Fibroblast of skin of back (primary cell): ENCODE measurements at places on chromosomes 7 and 10.

DNA sequence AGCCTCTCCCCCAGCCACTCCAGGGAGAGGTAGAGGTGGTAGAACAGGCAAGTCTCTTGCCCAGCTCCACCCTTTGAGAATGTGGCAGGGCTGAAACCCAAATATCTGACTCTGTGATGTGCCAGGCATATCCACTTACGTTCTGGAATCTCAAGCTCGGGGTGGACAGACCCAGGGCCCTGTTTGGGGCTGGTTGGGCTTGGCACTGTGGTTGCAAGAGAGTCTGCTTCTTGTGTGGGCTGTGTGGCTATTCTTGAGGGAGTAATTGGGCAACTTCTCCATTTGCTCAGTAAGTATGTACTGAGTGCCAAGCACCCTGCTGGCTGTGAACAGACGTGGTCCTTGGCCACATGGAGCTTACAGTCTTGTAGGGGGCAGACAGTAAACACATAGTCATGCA, 4.7 kb downstream of the UBTD1 start:
- no peak for DNase-seq

DNA sequence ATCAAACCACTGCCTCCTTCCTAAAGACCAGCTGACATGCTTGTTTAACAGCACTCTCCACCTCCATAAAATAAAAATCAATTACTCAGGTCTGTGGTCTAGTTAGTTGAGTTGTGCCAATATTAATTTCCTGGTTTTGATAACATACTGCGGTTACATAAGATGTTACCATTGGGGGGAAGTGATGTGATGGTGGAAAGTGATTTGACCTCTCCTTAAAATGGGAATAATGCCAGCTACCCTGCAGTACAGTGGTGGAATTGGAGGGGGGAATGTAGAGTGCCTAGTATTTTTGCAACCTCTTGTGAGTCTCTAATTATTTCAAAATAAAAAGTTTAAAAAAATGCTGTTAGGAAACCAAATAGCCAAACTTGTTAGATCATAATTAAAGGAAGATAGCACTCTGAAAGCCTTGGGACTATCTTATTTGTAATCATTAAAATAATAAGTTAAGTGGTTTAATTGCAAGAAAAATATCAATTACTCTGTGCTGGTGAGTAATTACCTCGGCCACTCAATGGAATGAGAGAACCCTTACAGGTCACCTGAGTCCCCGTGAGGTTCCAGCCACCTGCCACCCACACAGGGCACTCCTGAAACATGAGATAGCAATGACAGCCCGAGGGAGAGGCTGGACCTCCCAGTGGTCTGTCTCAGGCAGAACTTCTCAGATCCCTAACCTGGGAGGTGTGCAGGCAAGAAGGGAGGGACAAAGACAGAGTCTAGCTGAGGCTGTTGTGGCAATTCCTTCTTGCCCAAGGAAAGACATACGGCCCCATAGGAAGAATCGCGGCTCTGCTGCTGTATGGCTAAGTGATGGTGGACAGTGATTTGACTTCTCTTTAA, 94.1 kb downstream of the SH3PXD2A start:
- DNase-seq: no peak

DNA sequence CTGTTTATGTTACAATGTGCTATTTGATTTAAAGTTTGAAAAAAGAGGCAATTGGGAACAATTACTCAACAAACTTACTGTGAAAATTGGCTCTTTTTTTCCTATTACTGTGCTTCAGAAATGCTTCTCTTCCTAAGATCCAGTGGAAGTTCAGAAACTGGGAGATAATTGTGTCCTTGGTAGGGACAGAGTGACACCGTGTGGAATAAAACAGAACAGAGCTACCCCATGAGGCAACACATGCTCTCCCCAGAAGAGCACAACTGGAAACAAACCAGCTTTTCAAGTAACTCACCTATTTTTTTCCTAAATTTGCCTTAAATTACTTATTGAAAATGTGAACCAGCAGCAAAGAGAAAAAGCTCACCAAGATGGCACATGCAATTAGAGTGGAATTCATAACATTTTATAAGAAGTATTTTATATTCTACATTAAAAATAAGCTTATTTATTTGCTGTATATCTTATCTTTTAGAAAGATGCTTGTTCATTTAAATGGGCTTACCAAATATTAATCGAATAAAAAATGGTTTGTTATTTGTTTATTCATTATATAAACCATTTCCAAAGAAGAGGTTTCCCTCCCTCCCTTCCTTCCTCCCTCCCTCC, 346.1 kb upstream of the ANKRD30A start:
- peak; percentile 56 for DNase-seq

GRCh38 chr7:8254215-8254614, 7.8 kb downstream of the ICA1 start:
- no peak for DNase-seq

DNA sequence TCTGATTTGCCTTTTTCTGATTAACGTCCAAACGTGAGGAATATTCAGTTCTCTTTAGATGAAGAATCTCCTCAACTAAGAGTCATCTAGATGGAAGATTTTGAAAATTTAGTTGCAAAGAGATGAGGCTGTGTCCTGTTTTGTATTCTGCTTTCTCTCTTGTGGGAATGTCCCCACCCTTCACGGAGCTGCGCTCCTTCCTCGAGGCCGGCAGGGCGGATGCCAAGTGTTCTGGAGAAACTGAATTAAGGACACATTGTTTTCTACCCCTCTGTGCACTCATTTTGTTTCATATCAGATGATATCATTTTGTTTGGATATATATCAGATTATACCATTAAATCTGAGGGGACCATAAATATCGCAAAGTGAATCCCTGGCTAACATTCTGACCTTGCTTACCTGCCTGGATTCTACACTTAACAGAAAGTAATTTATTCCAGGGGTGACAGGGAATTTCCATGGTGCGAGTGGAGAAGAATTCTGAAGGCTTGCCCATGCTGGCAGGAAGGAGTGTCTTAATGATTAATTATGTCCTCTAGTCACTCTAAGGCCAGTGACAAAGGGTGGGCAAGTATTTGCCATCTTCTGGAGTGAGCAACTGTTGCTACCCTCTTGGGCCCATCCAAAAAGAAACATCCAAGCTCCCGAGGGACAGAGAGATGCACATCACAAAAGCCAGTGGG, 47.9 kb upstream of the IGFBP3 start:
- no peak for DNase-seq

- DNase-seq: peak; percentile 47
Observed at GRCh38 chr10:89591111-89591795, 53.8 kb downstream of the PANK1 start.

GRCh38 chr7:7798510-7798909, 80.1 kb upstream of the RPA3 start:
- no peak for DNase-seq
